Ovary (tissue), 10 donors: ENCODE measurements at places on chromosomes 11 and 22. TPM values are rescaled to one million over a fixed set of nuclear protein-coding genes. Genes with fewer than 3 reads are reported as not detected.

DNA sequence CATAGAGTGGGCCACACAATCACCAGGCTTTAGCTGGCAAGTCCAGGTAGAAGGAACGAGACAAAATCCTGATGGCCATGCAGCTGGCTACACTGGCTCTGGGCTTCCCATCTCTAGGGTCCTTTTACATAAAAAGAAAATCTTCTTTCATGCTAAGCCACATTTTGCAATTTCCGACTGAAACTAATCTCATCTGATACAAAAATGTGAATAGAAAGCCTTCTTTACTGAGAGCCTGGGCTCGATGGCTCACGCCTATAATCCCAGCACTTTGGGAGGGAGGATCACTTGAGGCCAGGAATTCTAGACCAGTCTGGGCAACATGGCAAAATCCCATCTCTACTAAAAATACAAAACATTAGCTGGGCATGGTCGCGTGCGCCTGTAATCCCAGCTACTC is 67.2 kb downstream of the MICAL3 start:
- peak; percentile 1 for DNase-seq

GRCh38 chr11:117269856-117270255 is 21.3 kb upstream of the BACE1-AS start:
- DNase-seq, result no peak

The FAM180B gene
- 0.62 TPM for polyA plus RNA-seq

DNA sequence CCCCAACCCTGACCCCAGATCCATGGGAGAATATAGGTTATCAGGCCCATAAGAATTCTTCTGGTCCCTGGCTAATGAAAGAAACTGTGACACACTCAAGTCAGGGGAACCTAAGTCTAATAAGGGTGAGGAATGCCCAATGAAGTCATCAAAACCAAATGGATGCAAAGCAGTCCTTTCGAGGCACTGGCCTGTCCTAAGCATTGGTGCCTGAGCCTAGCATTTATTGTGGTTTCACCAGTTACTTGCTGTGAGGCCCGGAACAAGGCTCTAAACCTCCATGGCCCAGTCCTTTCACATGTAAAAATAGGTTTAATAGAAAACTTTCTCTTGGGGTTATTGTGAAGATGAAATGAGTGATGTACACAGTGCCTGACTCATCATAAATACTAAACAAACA is 712.6 kb downstream of the DLG2 start:
- DNase-seq, result no peak

The DNAJB7 gene
- polyA plus RNA-seq, result not detected

The OR2AG2 gene
- polyA plus RNA-seq, result not detected

DNA sequence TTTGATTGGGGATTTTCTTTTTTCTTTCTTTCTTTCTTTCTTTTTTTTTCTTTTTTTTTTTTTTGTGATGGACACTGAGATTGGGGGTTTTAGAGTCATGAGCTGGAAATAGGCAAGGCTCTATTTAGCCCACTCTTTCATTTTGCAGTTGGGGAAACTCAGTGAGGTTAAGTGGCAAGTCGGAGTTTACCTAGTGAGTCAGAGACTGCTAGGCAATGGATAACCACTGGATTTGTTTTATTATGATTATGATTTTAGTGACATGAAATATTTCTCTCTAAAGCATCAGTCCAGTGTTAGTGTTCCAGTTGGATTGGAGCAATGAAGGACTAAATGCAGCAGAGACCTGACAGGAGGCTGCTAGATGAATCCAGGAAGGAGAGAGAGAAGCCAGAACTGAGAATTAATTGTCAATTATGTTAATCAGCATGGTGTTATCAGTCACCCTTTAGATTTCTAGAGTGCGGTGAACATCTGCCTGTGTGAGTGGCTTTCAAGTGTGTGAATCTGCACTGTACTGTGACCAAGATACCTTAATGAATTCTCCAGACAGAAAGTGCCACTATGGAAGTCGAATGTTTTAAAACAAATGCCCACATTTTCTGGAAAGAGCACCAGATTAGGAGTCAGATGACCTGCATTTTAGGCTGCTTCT is 10.9 kb downstream of the BMAL1 start:
- no peak for DNase-seq

DNA sequence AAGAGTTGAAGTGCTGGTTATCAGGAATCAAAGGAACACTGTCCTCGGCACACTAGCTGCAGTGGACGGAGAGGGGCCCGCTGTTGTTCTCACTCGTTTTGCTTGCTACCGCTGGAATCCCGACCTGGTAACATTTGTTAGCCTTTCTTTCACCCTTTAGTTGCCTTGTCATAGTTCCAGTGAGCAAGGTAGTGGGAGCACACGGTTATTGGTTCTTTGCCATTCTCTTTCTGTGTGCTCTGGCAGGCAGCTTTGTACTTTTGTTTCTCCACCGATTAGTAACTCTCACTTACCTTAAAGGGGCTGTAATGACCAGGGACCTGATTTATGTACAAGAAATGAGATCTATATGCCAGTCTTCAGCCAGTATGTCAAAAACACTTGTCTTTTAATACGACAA is 1.8 kb downstream of the DEPDC7 start:
- DNase-seq, result no peak

DNA sequence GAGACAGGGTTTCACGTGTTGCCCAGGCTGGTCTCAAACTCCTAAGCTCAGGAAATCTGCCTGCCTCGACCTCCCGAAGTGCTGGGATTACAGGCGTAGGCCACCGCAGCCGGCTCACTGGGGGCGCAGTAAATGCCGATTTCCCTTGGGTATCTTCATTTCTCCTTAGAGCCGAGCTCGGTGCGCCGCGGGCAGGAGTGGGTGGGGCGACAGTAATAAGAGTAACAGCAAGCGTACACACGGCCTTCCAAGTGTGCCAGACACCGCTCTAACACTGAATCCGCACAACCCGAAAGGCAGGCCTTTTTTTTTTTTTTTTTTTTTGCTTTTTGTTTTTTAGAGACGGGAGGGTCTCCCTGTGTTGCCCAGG is 500 bp upstream of the ADSL start:
- no peak for DNase-seq

GRCh38 chr11:118768690-118769089 is 22.3 kb downstream of the DDX6 start:
- no peak for DNase-seq

DNA sequence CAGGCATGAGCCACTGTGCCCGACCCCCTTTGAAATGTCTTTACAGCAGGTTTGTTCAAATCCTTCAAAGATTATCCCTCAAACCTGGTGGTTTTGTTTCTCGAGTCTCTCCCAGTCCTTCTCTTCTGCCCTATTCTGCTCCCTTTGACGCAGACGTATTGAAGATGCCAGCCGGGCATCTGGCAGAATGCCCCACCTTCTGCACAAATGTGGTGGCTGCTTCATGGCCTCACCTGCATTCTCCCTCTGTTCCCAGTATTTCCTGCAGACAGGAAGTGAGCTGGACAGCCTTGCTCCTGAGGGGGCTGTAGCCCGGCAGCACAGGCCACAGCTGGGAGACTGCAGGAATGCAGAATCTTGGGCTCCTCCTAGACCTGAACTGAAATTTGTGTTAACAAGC is 4.8 kb upstream of the NAP1L4 start:
- DNase-seq, result no peak

The TRIM48 gene
- polyA plus RNA-seq, result not detected

- DNase-seq, result peak; percentile 63
Observed at GRCh38 chr11:1574238-1574932, 2.3 kb upstream of the DUSP8 start.

The TMEM225 gene
- polyA plus RNA-seq, result not detected
